ENCODE measurements at places on chromosomes 2 and 18.

DNA sequence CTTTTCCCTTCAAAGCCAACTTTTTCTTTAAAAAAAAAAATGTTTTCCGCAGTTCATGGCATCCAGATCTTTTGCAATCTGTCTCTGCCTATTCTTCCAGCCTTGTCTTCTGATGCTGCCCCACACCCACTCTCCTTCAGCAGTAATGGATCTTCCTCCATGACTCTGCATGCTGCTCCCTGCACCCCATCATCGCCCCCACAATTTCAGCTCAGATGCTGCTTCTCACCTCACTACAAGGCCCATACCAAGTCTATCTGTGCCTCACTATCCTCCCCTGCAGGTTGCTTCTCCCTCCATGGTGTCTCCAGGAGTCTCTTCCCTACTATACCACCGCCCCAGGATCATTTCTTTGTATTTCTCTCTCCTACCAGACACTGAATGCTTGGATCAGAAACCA, 260.6 kb downstream of the ANAPC1 start:
- no peak for DNase-seq

DNA sequence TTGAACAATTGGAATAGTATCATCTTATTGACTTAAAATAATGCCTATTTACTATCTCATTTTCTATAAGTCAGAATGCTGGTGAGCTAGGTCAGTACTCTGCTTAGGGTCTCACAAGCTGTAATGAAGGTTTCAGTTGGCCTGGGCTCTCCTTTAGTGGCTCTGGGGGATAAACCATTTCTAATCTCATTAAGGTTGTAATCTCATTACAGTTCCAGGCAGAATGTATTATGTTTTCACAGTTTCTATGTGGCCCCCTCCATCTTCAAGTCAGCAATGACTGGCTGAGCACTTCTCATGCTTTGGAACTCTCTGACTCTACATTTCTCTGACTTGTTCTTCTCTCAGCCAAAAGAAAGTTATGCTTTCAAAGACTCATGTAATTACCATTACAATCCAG, 163.1 kb downstream of the CCDC178 start:
- no peak for DNase-seq

- DNase-seq = no peak
These were observed 15.6 kb downstream of the PDE6D start for GRCh38 chr2:231765496-231765929.

DNA sequence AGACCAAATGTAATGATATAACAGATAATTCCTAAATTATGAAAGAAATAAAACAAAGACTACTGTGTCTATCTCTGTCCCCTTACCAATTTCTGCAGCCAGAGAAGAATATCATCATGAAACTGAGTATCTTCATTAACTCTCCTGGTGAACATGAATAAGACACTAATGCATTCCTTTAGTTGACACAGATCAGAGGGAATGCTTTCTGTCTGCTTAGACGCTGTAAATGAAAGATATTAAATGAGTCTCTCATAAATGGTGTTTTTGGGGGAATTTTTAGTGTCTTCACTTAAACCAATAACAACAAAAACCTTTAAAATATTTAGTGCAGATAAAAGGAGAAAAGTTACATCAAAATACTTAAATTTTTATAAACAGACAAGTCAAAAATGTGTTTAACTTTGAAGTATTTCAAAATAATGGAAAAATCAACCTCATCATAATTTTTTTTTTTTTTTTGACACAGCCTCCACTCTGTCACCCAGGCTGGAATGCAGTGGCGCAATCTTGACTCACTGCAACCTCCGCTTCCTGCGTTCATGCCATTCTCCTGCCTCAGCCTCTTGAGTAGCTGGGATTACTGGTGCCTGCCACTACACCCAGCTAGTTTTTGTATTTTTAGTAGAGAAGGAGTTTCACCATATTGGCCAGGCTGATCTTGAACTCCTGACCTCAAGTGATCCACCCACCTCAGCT, 16.0 kb downstream of the EPG5 start:
- no peak for DNase-seq
